ENCODE measurements at places on chromosomes 12 and 14.

- DNase-seq = no peak
Measured at GRCh38 chr12:49618576-49618975, 4.8 kb upstream of the PRPF40B start.

DNA sequence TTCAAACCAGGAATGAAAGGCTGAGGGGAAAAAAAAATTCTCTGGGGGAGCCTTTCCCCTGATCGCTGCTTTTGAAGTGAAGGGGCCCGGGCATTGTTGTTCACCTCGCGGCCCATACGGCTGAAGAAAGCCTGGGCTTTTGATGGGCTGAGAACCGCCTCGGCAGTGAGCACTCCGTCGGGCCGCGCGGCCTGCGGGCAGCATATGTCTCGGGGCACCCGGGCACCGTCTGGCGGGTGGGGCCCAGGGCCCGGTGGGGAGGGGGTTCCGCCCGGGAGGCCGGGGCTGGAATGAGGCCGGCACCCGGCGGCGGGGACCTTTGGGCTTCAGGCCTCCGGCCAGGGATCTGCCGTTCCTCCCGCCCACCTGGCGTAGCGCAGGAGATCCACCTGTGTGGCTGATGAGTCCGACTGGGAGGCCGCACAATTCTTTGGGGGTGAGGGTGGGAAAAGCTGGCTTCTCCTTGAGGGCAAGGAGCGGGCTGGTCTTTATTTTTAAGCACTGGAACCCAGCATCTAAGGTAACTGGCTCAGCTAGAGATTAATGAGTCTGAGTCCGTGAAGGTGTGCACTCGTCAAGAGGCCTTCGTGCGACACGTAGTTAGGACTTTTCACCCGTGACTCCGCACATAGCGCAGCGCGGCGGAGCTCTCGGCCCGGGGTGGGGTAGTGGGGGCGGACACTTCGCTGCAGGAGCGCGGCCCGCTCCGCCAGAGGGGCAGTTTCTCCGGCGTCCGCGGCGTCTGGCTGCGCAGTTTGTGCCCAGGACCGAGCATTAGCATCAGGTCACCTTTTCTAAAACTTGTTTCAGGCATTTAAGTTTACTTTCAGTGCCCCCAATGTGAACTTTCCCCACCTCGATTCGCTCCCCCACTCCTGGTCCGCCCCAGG is 10.6 kb downstream of the FOXA1 start:
- DNase-seq = no peak

- DNase-seq = no peak
Measured at GRCh38 chr12:57781801-57782200, 786 bp upstream of the TSFM start.

DNA sequence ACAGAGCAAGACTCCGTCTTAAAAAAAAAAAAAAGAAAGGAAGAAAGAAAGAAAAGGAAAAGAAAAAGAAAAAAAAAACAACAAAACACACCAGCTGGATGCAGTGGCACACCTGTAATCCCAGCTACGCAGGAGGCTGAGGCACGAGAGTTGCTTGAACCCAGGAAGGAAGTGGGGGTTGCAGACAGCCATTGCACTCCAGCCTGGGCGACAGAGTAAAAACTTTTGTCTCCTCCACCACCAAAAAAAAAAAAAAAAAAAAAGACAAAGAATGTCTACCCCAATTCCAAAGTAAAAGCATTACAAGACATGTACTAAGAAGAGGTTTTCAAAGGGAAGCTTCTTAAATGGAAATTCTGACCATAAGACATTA is 53.4 kb downstream of the HNRNPC start:
- no peak for DNase-seq

- no peak for DNase-seq
Measured at GRCh38 chr12:4056910-4057845, 184.0 kb upstream of the PARP11 start.

- DNase-seq = no peak
Measured at GRCh38 chr14:104001003-104001402, 58.7 kb upstream of the RD3L start.

- DNase-seq = peak; percentile 47
Measured at GRCh38 chr14:55514819-55515490, 65.1 kb upstream of the KTN1 start.

- peak; percentile 59 for DNase-seq
Measured at GRCh38 chr12:132433641-132434395, 56.1 kb upstream of the FBRSL1 start.

DNA sequence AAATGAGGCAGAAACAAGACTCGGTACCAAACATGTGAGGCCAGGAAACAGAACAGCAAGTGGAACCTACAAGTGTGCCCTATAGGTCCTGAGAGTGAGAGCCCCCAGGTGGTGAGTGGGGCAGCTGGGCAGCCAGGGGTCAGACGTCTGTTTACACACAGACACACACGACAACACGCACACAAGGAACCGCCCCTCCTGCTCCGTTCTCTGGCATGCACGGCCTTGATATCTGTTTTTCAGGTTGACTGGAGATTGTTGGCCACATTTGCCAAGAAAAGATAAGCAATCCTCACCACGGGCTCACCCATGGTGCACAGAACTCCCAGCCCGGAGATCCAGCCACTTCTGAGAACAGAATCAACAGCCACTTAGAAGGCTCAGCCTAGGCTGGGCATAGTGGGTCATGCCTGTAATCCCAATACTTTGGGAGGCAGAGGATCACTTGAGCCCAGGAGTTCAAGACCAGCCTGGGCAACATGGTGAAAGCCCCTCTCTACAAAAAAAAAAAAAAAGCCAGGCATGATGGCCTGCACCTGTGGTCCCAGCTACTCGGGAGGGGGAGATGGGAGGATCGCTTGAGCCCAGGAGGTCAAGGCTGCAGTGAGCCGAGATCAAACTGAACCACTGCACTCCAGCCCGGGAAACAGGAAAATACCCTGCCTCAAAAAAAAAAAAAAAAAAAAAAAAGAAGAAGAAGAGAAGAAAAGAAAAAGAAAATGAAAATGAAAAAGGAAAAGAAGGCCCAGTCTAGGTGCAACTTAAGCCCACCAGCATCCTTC is 19.4 kb upstream of the EIF5 start:
- DNase-seq = no peak

GRCh38 chr12:116478243-116478773 is 80.9 kb upstream of the MAP1LC3B2 start:
- no peak for DNase-seq

- DNase-seq = no peak
Measured at GRCh38 chr12:14402697-14403096, 37.2 kb downstream of the ATF7IP start.

DNA sequence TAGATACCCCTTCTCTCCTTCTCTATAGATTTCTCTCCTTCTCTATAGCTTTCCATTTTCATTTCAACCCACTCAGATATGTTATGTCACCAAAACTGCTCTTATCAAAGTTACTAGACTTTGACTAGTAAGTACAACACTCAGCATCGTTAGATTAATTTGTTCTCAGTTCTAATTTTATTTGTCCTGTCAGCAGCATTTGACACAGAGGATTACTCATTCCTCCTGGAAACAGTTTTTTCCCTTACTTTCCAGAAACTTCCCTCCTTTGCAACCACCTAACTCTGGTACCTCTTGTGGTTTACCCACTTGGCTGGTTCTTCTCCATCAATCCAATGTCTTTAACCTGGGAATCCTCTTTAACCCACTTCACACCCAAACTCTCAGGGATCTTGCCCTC is 423.7 kb downstream of the TMTC2 start:
- no peak for DNase-seq

DNA sequence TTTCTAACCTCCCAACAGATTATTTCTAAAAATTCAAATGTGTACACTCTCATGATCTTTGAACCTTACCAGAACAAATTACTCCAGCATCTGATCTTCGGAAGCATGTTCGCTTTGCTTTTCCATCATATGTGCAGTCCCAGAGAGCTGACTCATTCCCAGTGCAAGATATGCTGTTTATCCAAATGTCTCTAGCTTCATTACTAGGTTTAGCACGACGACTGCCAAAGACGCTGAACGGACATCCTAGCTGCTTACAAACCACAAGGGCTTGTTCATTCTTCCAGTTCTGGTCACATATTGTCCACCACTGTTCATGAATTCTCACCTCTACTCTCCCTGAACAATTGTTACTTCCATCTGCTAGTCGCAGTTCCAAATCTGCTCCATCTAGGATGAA is 40.5 kb downstream of the CD163L1 start:
- no peak for DNase-seq
